Activated T-cell treated with anti-CD3 and anti-CD28 coated beads, Interleukin-2, amount 50 U/mL, for 72 hours (primary cell): ENCODE measurements at places on chromosomes 1 and 21. TPM values are rescaled to one million over a fixed set of nuclear protein-coding genes. Genes with fewer than 3 reads are reported as not detected.

DNA sequence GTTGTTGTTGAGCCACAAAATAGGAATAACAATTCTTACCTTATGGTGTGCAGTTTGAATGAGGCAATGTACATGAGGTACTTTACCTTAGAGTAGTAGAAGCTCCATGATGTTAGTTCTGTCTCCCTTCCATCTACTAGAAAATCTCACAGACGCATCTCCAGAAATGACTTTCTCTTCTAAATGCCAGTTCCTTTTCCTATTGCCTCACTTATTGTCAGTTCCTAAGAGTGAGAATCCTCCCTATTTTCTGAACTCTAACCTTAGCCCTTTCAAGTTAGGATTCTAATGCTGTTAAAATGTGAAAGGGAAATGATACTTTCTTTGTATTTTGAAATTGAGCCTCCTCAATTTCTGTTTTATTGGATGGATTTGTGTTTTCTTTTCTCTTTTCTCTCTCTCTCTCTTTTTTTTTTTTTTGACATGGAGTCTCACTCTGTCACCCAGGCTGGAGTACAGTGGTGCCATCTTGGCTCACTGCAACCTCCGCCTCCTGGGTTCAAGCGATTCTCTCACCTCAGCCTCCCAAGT lies 18.6 kb upstream of the MAPKAPK2 start:
- no peak for DNase-seq

Gene PLA2G2A
- total RNA-seq = not detected

- no peak for DNase-seq
Measured at GRCh38 chr1:37243368-37244082, 209.2 kb upstream of the GRIK3 start.

- DNase-seq = no peak
Measured at GRCh38 chr1:171929121-171929520, 87.8 kb downstream of the DNM3 start.

- no peak for DNase-seq
Measured at GRCh38 chr1:175073061-175073460, 5.4 kb downstream of the TNN start.

Gene KCNE2
- total RNA-seq = 0.48 TPM

GRCh38 chr21:18298228-18298627 lies 53.6 kb downstream of the CHODL start:
- DNase-seq = no peak

DNA sequence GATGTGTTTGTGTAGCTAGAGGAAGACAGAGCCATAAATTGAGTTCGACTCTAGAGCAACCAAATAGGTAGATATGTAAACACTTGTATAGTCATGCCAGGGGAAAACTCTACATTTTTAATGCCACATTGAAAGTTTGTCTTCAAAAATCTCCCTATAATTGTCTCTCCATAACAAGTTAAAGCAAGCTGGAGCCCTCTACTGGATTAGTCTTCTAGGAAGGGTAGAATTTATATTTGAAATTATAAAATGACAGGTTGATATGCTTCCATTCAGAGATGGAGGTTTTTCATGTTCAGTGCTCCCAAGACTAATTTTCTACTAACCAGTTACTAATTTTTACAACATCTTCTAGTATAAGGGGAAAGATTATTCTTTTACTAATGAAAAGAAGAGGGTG lies 13.1 kb upstream of the COL24A1 start:
- DNase-seq = no peak

DNA sequence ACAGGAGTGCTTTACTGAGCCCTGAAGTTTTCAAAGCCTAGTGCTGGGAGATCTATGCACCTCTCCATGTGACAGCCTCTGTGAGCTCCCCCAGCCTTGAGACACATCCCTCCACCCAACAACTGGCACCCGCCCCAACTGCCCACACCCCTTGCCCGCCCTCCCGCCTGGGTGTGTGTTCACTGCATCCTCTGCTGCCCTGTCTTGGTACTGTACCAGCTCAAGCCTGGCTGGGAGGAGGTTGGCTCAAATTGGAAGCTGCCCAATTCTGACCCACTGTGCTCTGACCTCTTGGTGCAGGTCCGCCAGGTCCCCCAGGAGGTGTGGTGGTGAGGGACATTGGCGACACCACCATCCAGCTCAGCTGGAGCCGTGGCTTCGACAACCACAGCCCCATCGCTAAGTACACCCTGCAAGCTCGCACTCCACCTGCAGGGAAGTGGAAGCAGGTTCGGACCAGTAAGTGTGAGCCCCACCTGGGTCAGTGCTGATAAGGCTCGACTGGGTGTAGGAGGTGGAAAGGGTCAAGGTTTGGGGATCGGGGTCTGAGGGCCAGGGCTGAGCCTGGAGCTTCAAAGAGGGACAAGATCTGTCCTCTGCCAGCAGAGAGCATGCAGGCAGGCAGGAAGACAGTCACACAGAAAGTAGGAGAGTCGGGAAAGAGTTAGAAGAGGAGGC lies 18.0 kb downstream of the TMEM81 start:
- DNase-seq = no peak

Gene RAB7B
- not detected for total RNA-seq

- no peak for DNase-seq
Measured at GRCh38 chr1:92201973-92202372, 15.7 kb upstream of the C1orf146 start.
